Activated T-cell treated with anti-CD3 and anti-CD28 coated beads, Interleukin-2, amount 50 U/mL, for 4 hours (primary cell): ENCODE measurements at places on chromosomes 5 and 9. TPM values are rescaled to one million over a fixed set of nuclear protein-coding genes. Genes with fewer than 3 reads are reported as not detected.

GRCh38 chr9:124420991-124421543 lies 5.8 kb upstream of the PSMB7 start:
- DNase-seq = no peak

DNA sequence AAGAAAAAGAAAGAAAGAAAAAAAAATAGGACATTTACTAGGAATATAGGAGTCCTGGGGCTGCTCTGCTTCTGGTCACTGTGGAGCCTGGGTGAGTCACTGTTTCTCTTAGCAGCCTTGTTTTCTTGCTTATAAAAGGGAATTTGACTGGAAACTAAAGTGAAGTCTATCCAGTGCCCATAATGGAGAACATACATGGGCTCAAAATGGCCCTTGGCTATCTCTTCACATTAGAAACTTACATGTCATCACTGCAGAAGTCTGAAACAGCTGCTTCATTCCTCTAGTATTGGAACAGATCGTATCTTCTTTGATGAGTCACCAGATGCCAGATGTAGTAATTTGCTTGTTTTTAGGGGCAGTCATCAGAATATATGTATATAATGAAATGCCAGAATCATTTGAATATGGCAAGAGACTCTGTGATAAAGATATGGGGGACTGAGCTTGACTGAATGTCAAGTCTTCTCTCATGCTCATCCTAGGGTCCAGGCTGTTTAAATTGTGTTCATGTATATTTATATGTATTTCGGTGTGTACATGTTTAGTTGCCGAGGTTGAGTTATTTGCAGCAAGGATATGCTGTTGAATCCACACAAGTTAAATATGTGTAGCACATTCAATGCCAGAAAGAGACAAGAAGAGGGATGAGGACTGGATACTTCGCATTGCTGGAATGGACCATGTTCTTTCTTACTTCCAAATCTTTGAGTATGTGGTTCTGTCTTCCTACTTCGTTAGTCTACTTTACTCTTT lies 56.7 kb downstream of the SGCD start:
- DNase-seq = no peak

DNA sequence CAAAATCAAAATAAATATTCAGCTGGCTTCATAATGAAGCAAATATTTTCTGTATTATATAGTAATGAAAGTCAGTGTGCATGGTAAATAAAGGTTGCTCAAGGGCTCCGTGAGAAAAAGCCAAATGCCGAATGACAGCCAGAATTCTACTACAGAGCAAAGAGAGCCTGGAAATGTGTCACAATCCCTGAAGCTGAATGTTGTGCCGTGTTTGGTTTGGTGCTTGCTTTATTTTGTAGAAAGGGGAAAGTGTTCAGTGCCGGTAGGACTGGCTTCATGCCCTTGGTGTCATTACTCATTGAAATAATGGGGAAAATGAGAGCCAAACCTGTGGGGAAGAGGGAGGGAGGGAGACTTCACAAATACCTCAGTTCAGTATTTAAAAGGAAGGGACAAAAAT lies 26.8 kb upstream of the ADAMTSL1 start:
- DNase-seq = no peak

DNA sequence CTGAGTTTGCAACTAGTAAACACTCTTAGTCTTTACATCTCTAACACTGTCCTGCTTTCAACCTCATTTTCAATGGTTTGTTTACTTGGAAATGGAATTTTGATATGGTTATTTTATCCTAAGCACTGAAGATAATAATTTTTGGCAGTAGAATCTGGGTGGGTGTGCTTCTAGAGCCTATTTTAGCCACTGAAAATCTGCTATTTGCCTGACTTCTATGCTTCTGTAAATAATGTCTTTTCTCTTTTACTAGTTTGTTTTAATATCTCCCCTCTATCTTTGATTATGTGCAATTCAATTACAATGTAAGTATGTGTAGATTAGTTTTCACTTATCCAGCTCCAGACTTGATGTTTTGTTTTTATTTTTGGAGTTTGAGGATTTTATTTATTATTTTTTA lies 197.5 kb downstream of the TUSC1 start:
- DNase-seq = no peak

DNA sequence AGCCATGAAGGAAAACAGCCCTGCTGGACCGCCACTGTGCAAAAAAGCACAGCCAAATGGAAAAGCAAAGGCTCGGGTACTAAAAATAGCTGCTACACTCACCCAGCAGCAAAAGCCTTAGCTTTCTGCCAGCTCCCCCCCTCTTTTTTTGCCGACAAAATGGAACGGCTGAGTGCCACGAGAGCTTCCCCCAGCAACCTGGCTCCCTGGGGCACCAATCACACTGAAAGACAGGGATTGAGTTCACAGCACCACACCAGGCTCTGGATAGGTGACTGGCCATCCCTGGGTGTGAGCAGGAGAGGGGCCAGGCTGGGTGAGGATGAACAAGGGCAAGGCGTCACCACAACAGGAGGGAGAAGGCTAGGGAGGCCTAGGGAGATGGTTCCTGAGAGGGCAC lies 66.7 kb downstream of the SIL1 start:
- no peak for DNase-seq

The GABRP gene
- not detected for total RNA-seq

The HNRNPA0 gene
- 49.5 TPM for total RNA-seq
